ENCODE measurements at places on chromosomes 2 and 18.

- no peak for DNase-seq
These were observed 220.1 kb downstream of the HAUS1 start for GRCh38 chr18:46324087-46324955.

GRCh38 chr2:237956402-237956736 is 10.4 kb upstream of the UBE2F start:
- DNase-seq = no peak

- no peak for DNase-seq
These were observed 48.6 kb downstream of the UGGT1 start for GRCh38 chr2:128139624-128140023.

GRCh38 chr18:79479761-79480161 is 84.0 kb downstream of the NFATC1 start:
- no peak for DNase-seq

- no peak for DNase-seq
These were observed 153.5 kb upstream of the CAVIN2 start for GRCh38 chr2:192000196-192000980.

GRCh38 chr18:48979944-48980890 is 29.5 kb upstream of the SMAD7 start:
- DNase-seq = no peak

DNA sequence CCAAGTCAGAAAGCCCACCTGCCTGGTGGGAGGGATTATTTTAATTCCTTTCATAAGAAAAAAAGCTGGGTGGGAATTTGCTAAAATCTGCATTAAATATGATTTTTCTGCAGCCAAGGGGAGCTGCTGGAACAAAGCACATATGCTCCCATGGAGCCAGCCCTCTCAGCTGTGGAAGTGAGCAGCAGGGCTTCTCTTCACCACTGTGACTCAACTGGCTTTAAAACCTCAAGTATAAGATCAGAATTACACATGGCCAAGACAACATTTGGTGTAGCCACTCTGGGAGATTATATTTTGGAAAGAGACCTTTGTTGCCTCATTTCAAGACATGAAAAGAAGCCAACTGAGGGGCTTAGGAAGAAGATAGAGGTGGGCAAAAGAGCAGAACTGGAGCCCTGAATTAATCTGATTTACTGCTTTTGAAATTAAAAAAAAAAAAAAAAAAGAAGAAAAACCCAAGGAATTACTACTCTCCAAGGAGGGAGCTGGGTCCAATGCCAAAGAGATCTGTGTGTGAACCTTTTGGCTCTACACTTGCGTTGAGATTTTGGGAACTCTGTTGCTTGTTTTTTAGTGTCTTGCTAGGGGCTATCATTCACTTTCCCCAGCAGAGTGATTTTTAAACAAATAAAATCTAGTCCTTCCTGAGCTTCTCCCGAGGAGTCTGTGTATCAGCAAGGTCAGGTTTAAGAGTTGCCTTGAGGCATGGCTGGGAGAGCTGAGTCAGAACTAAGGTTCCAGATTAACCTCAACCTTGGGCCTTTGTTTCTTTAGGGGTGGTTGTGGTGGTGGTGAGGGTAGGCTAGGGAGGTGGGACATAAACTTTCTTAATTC is 6.0 kb downstream of the LHCGR start:
- no peak for DNase-seq

GRCh38 chr2:71692621-71693277 is 239.4 kb downstream of the DYSF start:
- no peak for DNase-seq

DNA sequence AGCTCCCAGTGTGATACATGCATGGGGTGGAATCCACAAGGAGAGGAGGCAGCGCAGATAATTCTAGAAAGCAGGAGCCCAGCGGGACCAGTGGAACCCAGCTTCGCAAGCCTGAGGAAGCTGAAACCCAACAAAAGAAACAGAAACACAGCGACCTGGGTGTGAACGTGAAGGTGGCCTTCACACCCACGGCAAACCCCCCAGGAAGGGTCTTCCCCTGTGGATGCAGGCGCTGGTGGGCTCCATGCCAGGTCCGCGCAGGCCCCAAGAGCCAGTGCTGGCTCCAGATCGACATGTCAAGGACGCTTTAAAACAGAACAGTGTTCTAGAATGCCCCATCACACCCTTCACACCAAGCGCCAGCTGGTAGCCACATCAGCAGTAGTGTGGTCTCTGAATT is 22.1 kb downstream of the KIF1A start:
- no peak for DNase-seq

DNA sequence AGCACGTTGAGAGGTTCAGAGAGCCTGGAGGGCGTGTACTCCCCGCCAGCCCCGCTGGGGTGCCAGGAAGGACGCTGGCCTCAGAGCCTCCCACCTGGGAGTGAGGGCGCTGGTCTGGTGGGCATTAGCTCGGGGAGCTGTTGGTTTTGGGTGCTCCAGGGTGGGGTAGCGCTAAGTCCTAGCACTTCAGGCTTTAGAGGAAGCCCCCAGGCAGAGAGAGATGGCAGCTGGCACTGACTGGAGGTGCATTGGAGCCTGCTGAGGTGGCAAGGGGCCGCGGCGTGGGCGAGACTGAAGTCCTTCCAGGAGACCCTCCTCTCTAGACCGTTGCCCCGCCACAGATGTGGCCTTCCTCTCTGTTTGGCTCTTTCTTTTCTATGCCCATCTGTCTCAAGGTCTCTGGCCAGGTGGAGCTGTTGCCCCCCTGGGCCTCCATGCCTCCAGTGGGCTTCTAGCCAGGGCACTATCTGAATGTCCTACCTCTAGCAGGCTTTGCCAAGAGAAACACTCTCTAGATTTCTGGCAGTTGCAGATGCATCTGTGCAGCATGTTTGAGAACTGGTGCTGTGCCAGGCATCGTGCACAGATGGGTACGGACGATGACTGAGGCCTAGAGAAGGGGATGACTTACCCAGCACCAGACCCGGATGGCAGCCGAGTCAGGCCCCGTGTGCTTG is 6.6 kb downstream of the CAPN10 start:
- peak; percentile 50 for DNase-seq

- DNase-seq = no peak
These were observed 109.1 kb downstream of the PLEKHA3 start for GRCh38 chr2:178589335-178589734.

- no peak for DNase-seq
These were observed 458.8 kb downstream of the METTL4 start for GRCh38 chr18:2112435-2113045.

DNA sequence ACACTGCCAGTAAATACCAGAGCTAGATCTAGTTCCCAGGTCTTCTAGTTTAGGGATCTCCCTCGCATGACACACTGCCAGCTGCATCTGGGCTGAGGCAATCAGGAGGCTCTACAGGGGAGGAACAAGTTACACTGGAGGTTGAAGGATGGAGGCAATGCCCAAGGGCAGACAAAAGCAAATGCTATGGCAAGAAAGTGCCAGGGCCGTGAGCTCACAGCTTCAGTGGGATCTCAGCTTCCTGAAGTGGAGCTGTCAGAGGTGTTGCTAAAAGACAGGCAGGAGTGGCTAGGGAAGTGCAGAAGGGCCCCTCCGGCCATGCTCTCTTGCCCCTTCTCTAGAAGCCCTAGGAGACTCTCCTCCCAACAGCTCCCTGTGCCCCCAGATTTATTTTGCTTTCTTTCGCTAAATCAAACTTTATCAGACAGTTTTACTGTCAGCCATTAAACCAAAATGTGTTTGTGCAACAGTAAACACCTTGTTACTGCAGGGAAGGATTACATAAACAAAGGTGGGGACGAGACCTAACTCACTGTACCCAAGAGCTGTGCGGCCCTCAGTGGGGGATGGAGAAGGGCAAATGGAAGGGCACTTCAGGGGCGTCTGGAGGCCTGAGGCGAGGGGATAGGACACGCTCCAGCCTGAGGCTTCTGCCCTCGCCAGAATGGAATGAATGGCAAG is 39.4 kb upstream of the PKDCC start:
- DNase-seq = no peak

DNA sequence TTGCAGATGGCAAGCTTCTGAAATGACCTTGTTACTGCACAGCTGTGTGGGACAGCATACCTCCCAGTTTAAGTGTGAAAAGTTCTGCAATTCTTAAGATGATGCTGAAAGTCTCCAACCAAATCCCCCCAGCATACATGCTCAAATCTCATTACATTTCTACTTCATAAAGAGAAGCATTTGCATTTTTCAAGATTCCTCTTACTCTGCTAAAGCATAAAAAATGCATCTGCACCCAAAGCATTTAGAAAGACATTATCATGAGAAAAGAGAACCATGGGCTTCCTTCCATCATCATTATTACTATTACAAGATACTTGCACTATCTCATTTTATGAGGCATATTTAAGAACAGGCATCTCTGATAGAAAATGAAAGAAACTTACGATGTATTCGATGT is 236.9 kb upstream of the REV1 start:
- no peak for DNase-seq

- no peak for DNase-seq
These were observed 389.1 kb downstream of the LRRTM1 start for GRCh38 chr2:79915455-79915854.

- no peak for DNase-seq
These were observed 14.6 kb downstream of the EML4 start for GRCh38 chr2:42183775-42184174.

- DNase-seq = no peak
These were observed 73.7 kb upstream of the ETAA1 start for GRCh38 chr2:67323209-67323991.

DNA sequence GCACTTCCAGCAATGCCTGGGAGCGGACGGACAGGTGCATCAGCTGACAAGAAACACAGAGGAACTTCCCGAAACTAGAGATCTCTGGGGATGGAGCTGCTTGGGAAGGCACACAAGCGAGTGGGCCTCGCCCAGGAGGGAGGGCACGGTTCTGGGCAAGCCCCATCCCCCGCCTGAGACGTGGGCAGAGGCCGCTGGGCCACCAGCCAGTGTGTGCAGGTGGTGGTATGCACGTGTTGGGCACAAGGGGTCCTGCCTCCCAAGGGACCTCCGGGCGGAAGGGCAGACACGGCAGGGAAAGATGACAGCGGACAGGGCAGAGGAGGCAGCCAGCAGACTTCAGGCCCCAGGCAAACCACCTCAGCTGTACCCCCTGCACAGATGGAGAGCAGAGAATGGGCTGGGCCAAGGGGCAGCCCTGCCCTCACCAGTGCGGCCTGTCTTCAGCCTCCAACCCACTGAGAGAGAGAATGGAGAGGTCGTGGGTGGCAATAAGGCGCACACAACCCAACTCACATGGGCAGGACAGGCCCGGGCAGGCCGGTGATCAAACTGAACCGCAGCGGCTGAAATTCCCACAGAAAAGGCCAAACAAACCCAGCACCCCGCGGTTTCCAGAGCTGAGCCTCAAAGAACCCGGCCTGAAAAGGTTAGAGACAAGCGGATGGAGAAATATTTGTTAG is 51.2 kb downstream of the HDAC4 start:
- DNase-seq = no peak

DNA sequence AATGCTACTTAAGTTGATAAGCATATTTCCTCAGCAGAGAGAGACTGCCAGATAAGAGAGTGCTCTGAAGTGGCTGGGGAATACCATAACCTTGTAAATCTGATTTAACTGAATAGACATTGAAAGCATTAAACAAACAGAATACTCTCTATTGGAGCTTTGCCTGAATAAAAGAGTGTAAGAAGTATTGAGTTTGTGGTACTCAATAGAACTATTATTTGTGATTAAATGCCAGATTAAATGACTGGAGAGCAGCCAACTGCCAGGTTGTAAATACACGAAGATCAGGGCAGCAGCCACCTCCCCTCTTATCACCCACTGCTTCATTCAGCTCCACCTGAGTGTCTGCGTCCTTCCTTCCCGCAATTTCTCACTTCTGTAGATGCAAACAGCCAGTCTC is 373.6 kb downstream of the DCDC2C start:
- no peak for DNase-seq

DNA sequence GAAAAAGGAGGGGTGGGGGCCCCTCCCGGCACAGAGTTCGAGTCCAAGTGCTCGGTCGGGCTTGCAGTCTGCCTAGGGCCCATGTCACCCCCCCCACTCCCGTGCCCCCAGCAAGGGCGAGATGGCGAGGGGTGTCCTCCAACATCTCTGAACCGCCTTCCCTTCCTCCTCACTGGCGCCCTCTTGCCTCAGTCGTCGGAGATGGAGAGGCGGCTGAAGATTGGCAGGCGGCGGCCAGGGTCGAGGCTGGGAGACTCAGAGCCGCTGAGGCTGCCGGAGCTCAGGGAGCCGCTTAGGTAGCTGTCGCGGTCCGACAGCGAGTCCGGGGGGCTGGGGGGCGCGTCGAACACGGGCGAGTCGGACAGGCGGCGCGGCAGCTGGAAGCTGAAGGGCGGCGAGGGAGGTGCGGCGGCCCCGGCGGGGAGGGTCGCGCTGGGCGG is 2.3 kb downstream of the ZFP36L2 start:
- peak; percentile 75 for DNase-seq

DNA sequence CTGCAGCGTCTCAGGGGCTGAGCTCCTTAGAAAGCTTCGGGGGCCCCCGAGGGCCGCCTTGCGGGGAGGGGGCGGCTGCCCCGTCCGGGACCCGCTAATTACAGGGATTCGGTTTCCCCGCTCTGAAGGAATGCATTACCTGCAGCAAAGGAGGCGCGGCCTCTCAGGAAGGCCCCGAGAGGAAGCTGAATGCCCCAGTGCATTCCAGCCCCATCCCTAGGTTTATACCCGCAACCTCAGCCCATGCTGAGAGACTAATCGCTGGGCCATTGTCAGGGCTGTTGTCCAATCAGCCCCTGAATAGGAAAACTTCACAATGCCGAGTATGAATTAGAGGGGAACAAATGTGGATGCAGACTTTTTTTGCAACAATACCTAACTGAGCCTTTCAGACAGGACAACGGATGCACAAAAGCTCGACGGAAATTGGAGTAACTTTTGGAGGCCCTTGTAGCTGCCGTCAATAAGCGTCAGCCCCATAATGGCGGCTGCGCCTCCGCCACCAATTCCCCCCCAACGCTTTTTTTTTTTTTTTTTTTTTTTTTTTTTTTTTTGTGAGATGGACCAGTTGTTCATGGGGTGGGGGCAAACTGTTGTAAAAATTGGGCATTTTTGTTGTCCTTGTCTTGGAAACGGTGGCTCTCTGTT is 138.6 kb upstream of the SIX3 start:
- DNase-seq = no peak

- no peak for DNase-seq
These were observed 70.0 kb upstream of the ATIC start for GRCh38 chr2:215241791-215242305.

GRCh38 chr2:136404176-136404575 is 286.2 kb upstream of the CXCR4 start:
- DNase-seq = no peak

DNA sequence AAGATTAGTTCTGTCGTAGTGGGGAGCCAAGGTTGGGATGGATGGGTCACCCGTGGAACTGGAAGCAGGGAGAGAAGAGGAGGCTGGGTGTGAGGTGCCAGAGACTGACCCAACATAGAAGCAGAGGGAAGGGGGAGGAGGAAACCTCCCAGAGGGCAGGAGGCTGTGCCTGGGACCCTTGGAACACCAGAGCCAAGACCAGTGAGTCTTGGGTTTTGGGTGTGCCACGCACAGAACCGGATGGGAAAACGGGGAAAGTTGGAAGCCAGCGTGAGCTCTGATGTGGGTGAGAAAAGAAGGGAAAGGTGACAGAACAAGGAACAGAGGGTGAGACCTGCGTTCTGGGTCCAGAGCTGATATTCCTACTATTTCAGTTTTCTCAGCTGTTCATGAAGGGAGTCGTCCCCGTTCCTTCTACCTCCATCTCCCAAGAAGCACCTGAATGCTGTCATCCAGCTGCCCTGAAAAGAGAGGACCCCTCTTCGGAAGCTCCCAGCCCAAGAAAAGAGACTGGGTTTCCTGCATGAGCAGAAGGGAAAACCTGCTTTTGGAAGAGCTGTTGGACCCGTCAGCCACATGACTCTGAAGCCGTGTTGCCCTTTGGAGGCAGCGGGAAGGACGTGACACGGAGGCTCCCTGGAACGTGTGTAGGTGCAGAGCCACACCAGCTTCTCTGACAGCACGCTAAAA is 250.1 kb downstream of the NDUFA10 start:
- peak; percentile 33 for DNase-seq

All from left lobe of liver (tissue), 2 donors.